RCC 7860 (cell line): ENCODE measurements at places on chromosomes 12 and 14.

DNA sequence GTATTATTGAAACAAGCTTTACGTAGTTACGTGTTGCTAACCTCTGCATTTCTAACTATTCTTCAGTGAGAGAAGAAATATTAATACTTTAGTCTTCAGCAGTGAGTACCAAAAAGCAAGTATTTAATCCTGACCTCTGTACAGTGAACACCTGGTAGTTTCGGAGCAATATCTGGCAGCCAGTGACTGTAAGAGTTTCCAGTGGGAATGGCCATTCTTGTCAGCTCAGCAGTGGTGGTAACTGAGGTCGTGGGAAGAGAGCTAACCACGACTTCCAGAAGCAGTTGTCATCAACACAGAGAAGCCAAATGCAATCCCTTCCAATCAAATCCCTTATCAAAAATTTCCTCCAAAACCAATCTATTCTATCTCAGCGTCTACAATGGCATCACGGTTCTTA, 1500.2 kb upstream of the FLRT2 start:
- no peak for DNase-seq

DNA sequence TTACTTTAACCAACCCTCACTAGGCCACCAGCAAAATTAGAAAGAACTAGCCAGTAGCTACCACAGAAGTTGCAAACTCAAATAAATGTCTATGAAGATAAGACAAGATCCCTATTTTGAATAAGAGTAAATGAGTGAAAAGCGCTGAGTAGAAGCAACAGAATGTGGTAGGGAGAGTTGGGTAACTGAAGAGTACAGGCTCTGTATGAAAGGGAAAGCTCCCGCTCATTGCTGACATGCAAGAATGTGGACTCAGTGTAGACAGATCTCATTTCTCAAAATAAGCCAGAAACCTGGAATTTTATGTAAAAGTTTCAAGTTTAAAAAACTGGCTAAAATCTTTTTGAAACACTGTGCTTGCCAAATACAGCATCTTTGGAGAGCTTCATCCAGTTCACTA, 63.9 kb downstream of the NAV3 start:
- DNase-seq, result no peak

- no peak for DNase-seq
Measured at GRCh38 chr12:122887819-122888212, 8.1 kb downstream of the VPS37B start.

- DNase-seq, result no peak
Measured at GRCh38 chr12:80129895-80130530, 30.7 kb downstream of the OTOGL start.

DNA sequence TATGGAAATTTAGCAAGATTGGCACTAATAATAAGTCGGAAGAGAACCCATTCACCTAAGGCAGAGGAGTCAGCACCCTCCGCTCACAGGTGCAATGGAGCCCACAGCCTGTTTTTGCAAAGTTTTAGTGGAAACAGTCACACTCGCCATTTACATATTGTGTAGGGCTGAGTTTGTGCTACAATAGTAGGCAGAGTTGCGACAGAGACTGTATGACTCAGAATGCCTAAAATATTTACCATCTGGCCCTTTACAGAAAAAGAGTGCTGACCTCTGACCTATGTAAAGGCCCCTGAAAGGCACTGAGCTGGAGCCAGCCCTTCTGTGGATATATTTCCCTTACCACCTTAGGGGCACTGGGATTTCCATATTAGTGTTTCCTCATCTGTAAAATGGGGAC, 79.0 kb downstream of the PRIMA1 start:
- DNase-seq, result no peak

DNA sequence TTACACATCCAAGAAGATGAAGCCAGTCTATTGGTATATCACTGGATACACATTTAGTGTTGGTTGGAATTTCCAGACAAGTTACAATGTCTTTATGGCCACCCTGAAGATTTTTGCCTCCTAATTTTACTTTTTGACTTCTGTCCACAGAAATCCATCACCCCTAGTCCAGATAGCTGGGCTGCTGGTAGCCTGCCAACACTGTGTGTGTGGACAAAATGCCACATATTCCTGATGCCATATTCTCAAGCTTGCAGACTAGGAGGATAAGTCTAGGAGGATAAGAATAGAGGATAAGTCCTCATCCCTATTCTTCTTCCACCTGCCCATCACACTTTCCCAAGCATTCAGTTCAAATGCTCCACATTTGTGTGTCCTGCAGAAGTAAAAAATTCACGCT, 4.6 kb downstream of the ESR2 start:
- no peak for DNase-seq

- peak; percentile 34 for DNase-seq
Measured at GRCh38 chr14:24013654-24014514, 25.2 kb downstream of the DHRS4L2 start.

GRCh38 chr12:109944561-109945359, 44.7 kb downstream of the TCHP start:
- no peak for DNase-seq

- peak; percentile 85 for DNase-seq
Measured at GRCh38 chr12:77032406-77032805, 33.0 kb downstream of the E2F7 start.

- DNase-seq, result peak; percentile 10
Measured at GRCh38 chr14:92900660-92901059, 22.3 kb upstream of the CHGA start.

DNA sequence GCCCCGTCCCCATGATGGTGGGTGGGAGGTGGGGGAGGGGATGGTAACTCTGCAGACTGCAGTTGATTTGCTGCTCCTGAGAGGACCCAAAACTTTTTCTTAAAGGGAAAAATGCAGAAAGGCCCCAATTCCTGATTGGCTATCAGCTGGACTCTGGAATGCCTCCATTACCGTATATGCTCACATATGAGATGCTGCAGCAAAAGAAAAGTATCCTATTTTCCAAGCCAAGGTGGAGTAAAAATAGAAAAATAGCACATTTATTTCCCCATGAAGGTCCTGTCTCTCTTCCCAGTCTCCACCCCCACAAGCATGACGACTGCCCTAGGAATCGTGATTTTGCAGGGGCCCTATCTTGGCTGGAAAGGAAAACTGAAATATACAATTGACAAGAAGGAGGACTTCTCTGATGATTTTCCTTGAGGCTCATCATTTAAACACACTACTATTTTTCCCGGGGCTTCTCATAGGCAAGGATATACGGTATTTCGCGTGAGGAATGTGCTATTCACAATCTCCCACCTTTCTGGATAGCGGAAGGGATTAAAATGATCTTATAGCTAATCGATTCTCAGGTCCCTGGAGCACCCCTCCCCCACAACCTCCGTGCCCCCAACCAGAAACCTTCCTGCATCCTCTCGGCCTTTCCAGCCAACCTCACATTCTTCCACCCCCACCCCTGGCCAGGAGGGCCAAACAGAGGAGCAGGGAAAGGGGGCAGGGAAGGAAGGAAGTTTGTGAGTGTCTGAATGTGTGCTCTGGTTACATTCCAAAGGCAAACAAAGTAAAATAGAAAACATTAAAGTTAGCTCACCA, 138.9 kb upstream of the CCND2 start:
- DNase-seq, result no peak

DNA sequence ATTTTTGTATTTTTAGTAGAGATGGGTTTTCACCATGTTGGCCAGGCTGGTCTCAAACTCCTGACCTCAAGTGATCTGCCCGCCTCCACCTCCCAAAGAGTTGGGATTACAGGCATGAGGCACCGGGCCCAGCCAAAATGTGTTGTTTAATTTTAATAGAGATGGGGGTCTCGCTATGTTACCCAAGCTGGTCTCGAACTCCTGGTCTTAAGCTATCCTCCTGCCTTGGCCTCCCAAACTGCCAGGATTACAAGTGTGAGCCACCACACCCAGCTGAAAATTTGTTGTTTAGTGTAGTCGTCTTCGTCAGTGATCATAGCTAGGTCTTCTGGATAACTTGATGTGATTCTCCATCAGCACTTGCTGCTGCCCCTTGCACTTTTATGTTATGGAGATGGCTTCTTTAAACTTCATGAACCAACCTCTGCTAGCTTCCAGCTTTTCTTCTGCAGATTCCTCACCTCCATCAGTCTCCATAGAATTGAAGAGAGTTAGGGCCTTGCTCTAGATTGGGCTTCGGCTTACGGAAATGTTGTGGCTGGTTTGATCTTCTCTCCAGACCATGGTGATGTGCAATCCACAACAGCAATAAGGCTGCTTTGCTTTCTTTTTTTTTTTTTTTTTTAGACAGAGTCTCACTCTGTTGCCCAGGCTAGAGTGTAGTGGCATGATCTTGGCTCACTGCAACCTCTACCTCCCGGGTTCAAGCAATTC, 13.0 kb downstream of the ISCU start:
- DNase-seq, result no peak
